ENCODE measurements at places on chromosomes 12 and 14. TPM values are rescaled to one million over a fixed set of nuclear protein-coding genes. Genes with fewer than 3 reads are reported as not detected.

Gene ISM2
- 2.5 TPM for polyA plus RNA-seq

Gene AKAP6
- 2.9 TPM for polyA plus RNA-seq

Gene SOAT2
- polyA plus RNA-seq: 1.6 TPM

- no peak for DNase-seq
Measured at GRCh38 chr12:29763301-29763683, 20.4 kb downstream of the TMTC1 start.

Data from left kidney (tissue), 8 donors.